ENCODE measurements at places on chromosomes 7 and 10. TPM values are rescaled to one million over a fixed set of nuclear protein-coding genes. Genes with fewer than 3 reads are reported as not detected.

Gene NEUROG3
- not detected for total RNA-seq

Gene SLC26A4
- total RNA-seq: 7.8 TPM

Gene RBP3
- not detected for total RNA-seq

Gene WNT2
- not detected for total RNA-seq

Gene EPHB6
- 7.3 TPM for total RNA-seq

Gene MEIG1
- total RNA-seq: not detected

Gene MYPN
- not detected for total RNA-seq

Gene ZNF853
- total RNA-seq: 0.42 TPM

Gene PLEKHS1
- total RNA-seq: not detected

Gene LIPJ
- not detected for total RNA-seq

Gene GARIN1A
- 0.37 TPM for total RNA-seq

Gene DRGX
- not detected for total RNA-seq

Gene GCK
- total RNA-seq: 1.7 TPM

Gene POMZP3
- total RNA-seq: 6.9 TPM

Gene HABP2
- total RNA-seq: not detected

Gene PKD1L1
- 0.05 TPM for total RNA-seq

Gene MCU
- 13.5 TPM for total RNA-seq

Gene ATOH7
- not detected for total RNA-seq

Gene MKX
- total RNA-seq: not detected

Gene ALOX5
- total RNA-seq: 2.4 TPM

Gene MASTL
- 34.5 TPM for total RNA-seq

Gene ZMIZ1
- 66.3 TPM for total RNA-seq

Gene IFIT5
- total RNA-seq: 9.5 TPM

Gene KNDC1
- 0.21 TPM for total RNA-seq

Gene CYP3A5
- total RNA-seq: not detected

Gene WNT8B
- 0.43 TPM for total RNA-seq

Gene WDR86
- not detected for total RNA-seq

Gene BNIP3
- total RNA-seq: 95.1 TPM

Gene CPED1
- total RNA-seq: not detected

Gene NFE2L3
- 67.8 TPM for total RNA-seq

Gene LDB3
- total RNA-seq: not detected

Data from activated CD4-positive, alpha-beta T cell treated with anti-CD3 and anti-CD28 coated beads, Interleukin-2, amount 10 ng/mL, durations not matched to agents 24 days and 14 days (primary cell).